ENCODE measurements at places on chromosomes 6 and 20.

DNA sequence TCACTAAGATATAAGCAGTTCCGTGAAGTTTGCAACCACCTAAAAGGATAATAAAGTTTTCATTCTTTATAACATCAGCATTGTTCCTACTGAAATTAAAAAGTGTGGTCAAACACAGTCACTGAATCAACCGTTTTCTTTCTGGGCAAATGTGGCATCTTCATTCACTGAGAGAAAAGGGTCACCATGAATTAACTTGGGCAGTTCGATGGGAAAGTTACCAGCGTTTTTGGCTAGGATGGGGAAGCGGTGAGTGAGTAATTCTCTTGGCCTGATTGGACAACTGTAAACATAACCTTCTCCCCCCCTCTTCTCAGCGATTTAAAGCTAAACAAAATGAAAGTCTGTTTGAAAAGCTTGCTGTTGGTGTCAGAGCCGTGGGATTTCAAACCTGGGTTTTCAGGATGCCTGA lies 181.8 kb downstream of the SASH1 start:
- DNase-seq, result no peak

GRCh38 chr20:45456632-45457031 lies 12.9 kb upstream of the WFDC2 start:
- peak; percentile 8 for DNase-seq

GRCh38 chr6:119190176-119190575 lies 111.7 kb upstream of the FAM184A start:
- no peak for DNase-seq

GRCh38 chr20:14332866-14333265 lies 4.5 kb downstream of the FLRT3 start:
- DNase-seq, result no peak

All from CD4-positive, alpha-beta T cell treated with Interleukin-2 at 100 ng/mL for 4 hours (primary cell).